Activated CD4-positive, alpha-beta T cell treated with anti-CD3 and anti-CD28 coated beads, Interleukin-2, amount 10 ng/mL, durations not matched to agents 24 days and 14 days (primary cell): ENCODE measurements at places on chromosomes 6 and 20. TPM values are rescaled to one million over a fixed set of nuclear protein-coding genes. Genes with fewer than 3 reads are reported as not detected.

DNA sequence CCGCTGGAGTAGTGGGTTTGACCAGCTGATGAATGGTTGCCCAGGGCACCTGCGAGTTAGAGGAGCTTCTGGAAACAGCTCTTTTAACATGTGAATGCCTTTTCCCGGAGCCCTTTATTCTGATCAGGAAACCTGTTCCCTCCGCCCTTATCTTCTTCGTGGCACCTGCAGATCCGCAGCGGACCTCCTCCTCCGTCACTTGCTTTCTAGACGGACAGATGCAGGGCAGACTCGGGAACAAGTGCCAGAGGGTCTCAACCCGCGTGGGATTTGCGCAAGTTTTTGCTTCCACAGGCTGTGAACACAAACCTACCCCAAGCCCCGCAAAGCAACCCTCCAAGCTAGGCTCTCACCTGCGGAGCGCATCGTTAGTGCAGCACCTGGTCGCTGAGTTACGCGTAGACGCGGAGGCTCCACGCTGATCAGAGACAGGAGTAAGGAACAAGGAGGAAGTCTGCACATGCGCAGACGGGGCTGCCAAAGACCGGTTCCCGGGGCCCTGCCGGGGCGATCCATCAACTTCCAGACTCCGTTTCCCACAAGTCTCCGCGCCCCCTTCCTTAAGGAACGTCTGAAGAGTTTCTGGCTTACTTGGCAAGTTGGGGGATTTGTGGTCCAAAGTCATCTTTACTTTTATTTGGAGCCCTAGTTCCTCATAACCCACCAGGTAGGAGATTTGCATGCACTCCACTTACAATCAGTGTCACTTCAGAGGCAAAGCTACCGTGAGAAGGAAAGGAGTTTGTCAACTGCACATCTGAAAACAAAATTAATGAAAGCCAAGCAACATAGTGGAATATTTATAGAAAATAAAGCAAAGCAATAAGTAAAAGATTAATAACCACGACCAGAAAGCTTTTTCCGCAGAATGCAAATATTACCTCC is 52.7 kb upstream of the ELMO2 start:
- DNase-seq: no peak
- H3K4me3 ChIP-seq: no peak overlapping the region
- peaks cover 11% of the 10 kb centered on the region for H3K27me3 ChIP-seq
- H3K36me3 ChIP-seq: no peaks in the 10 kb centered on the region
- H3K4me1 ChIP-seq: no peaks in the 10 kb centered on the region
- no peak overlapping the region for H3K27ac ChIP-seq

DNA sequence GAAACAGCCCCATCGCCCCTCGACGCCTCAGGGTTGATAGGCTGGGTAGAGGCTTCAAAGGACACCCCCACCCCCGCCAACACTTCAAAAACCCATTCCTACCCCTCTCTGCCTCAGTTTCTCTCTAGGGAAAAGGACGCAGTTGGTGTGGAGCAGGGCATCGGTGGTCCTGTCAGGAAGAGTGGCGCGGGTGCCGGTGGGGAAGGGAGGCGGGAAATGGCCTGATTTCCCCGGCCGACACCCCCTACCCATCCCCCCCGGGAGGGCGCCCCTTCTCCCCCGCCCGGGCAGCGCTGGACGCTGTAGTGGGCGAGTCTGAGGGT is 367 bp downstream of the NRSN2 start:
- no peak for DNase-seq
- no peaks in the 10 kb centered on the region for H3K36me3 ChIP-seq
- H3K4me1 ChIP-seq: peaks cover 18% of the 10 kb centered on the region
- peaks cover 16% of the 10 kb centered on the region for H3K27me3 ChIP-seq

The CBFA2T2 gene
- 12.9 TPM in 2 replicates for total RNA-seq

The TMEM151B gene
- 0.07 TPM in 1 of 2 replicates, not detected in the other for total RNA-seq

DNA sequence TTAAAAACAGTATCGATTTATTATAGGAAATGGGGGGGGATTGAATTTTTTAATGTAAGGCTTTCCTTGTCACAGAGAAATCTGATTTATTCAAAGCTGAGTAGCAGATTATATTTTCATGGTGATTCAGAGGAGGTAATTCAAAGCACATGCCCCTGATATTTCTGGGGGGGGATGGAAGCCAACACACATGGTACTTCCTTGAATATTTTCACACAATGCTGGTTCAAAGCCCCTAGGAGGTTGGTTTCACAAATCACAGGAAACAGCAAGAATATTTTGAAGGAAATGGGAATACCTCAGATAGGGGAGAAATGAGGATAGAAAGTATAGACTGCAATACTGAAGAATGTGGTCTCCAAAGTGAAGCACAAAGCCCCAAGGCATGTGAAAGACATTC is 98.8 kb downstream of the RTN4IP1 start:
- H3K36me3 ChIP-seq: peaks cover 63% of the 10 kb centered on the region
- no peak overlapping the region for H3K4me3 ChIP-seq
- H3K27me3 ChIP-seq: no peaks in the 10 kb centered on the region
- no peak for DNase-seq

The RIPPLY2 gene
- not detected in 2 replicates for total RNA-seq

- no peak for DNase-seq
These were observed 58.0 kb upstream of the CD2AP start for GRCh38 chr6:47419621-47420020.

DNA sequence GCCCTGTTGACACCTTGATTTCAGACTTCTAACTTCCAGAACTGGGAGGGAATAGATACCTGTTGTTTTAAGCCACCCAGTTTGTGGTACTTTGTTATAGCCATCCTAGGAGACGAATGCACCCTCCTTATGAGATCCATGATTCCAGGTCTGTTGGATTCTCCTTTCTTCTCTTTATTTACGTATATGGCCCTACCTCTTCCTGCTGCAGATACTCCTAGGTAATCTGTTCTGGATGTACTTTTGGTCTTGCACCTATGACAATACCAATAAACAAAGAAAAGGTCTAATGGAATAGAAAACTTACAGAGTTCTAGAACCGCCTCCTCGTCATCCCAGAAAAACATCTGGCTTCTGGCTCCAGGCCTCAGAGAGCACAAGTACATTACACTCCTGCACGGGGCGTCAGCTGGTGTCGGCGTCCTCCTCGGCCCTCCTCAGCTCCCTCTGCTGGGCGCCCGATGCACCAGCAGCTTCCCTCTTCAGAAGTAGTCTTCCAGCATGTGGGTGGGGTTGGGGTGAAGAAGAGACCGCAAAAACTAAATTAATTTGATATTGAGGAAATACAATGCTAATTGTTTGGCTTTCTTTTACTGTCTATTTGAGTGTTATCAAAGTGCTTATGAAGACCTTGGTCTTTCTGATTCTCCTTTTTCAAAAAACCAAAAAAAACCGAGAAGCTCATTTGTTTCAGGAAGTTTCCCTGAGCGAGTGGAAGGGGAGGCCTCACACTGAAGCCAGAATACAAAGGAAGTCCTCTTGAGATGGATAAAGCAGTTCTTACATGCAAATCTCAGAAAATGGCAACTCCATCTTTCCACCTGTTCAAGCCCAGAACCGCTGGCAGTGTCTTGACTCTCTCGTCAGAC is 9.7 kb upstream of the ATXN1 start:
- peak; percentile 92 for DNase-seq
- H3K36me3 ChIP-seq: peaks cover 7% of the 10 kb centered on the region
- H3K27ac ChIP-seq: peak overlapping the region; percentile 21
- peaks cover 4% of the 10 kb centered on the region for H3K27me3 ChIP-seq
- peaks cover 49% of the 10 kb centered on the region for H3K4me1 ChIP-seq
- peak overlapping the region; percentile 58 for H3K4me3 ChIP-seq

DNA sequence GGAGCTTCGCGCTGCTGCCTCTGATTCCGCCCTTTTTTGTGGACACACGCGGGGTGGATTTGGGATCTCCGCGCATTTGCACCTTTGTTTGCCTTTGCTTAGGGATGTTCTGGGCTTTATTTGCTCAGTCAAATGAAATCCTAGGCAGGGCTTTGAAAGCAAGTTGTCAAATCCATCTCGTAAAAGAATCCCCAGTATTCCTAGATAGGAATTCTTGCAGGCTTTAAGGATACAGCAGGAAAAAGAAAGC is 453 bp downstream of the CEP57L1 start:
- peaks cover 50% of the 10 kb centered on the region for H3K4me1 ChIP-seq
- H3K4me3 ChIP-seq: peak overlapping the region; percentile 90

GRCh38 chr20:45953672-45954071 is 18.3 kb downstream of the ZNF335 start:
- peaks cover 61% of the 10 kb centered on the region for H3K36me3 ChIP-seq
- H3K4me1 ChIP-seq: no peaks in the 10 kb centered on the region
- no peak overlapping the region for H3K27ac ChIP-seq
- no peak for DNase-seq
- no peaks in the 10 kb centered on the region for H3K27me3 ChIP-seq

The EEF1A1 gene
- 9,514 and 9,634 TPM in 2 replicates for total RNA-seq

DNA sequence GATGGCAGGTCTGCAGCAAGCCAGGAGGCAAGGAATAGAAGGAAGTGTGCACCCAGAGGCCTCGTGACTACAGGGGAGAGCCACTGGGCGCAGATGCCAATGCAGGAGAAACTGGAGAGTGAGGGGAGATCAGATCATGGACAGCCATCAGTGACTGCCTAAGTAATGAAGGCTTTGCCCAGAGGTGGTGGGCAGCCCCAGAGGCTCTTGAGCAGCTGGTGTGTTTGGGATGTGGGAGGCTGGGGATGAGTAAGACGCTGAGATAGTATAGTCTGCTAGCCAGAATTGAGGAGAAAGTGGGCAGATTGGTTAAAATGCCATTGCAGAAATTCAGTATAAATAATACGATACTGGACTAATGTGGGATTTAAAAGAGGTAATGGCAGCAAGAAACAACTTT is 111.9 kb downstream of the MAP3K4 start:
- H3K36me3 ChIP-seq: peaks cover 41% of the 10 kb centered on the region
- no peak overlapping the region for H3K27ac ChIP-seq
- no peaks in the 10 kb centered on the region for H3K27me3 ChIP-seq
- no peak for DNase-seq

GRCh38 chr6:149852180-149852579 is 12.0 kb downstream of the LRP11 start:
- DNase-seq: peak; percentile 69
- peaks cover 22% of the 10 kb centered on the region for H3K4me1 ChIP-seq
- H3K27ac ChIP-seq: no peak overlapping the region
- H3K4me3 ChIP-seq: no peak overlapping the region
- no peaks in the 10 kb centered on the region for H3K36me3 ChIP-seq
- peaks cover 23% of the 10 kb centered on the region for H3K27me3 ChIP-seq

GRCh38 chr6:6751619-6752023 is 163.1 kb downstream of the LY86 start:
- DNase-seq: peak; percentile 77
- peaks cover 17% of the 10 kb centered on the region for H3K27me3 ChIP-seq
- H3K36me3 ChIP-seq: no peaks in the 10 kb centered on the region
- peaks cover 26% of the 10 kb centered on the region for H3K4me1 ChIP-seq
- peak overlapping the region; percentile 22 for H3K4me3 ChIP-seq

DNA sequence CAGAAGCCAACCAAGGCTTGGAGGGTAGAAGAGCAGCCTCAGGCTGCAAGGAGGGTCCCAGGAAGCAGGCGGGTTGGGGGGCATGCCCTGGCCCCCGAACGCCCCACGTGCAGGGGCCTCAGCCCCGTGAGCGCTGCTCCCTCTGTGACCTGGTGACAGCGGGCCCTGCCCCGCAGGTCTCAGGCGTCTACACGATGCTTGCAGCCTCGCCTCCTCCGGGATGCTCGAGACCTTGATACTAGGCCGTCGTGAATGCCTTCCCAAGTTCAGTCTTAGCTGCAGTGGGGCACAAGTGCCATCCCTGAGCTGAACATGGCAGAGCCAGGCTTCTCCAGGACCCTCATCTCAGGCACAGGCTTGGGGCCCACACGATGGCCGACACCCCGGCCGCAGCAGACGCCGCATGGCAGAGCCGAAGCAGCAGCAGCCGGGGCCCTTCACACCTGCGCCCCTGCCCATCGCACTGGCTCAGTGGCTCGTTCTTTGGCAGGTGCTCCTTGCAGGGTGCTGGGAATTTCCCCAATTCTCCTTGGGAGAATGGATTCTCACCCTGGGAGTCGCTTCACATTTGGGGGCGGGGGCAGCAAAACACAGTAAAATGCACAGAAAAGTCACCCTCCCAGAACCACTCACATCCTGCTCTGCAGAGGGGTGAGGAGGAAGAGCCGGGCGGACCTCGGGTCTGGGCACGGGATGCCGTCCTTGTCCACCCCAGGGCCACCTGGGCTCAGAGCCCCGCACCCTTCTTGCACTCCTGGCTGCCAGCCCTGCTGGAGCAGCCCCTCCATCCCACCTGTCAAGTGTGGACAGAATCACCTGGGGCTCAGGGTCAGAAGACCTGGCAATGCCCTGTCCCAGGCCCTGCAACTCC is 161.8 kb downstream of the DLL1 start:
- no peaks in the 10 kb centered on the region for H3K36me3 ChIP-seq
- no peaks in the 10 kb centered on the region for H3K4me1 ChIP-seq
- H3K4me3 ChIP-seq: no peak overlapping the region
- H3K27ac ChIP-seq: no peak overlapping the region
- DNase-seq: no peak
- H3K27me3 ChIP-seq: no peaks in the 10 kb centered on the region

DNA sequence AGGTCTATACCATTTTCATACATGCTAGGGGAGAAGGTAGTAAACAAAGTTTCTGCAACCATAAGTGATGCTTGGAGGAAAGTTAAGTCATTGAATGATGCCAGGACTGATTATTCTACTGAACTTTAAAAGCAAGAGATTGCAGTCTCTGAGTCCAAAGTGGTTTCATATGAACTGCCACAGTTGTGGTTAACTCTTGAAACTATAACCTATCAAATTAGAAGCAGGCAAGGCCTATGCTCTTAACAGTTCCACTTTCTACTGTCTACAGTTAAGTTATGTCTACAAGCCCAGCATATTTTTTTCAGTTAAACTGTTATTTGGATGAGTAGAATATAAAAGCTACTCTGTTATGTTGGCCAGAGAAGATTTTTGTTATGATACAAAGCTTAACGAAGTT is 326.5 kb upstream of the RUNX2 start:
- peaks cover 29% of the 10 kb centered on the region for H3K4me1 ChIP-seq
- DNase-seq: peak; percentile 78
- peak overlapping the region; percentile 39 for H3K4me3 ChIP-seq
- peak overlapping the region; percentile 84 for H3K27ac ChIP-seq

DNA sequence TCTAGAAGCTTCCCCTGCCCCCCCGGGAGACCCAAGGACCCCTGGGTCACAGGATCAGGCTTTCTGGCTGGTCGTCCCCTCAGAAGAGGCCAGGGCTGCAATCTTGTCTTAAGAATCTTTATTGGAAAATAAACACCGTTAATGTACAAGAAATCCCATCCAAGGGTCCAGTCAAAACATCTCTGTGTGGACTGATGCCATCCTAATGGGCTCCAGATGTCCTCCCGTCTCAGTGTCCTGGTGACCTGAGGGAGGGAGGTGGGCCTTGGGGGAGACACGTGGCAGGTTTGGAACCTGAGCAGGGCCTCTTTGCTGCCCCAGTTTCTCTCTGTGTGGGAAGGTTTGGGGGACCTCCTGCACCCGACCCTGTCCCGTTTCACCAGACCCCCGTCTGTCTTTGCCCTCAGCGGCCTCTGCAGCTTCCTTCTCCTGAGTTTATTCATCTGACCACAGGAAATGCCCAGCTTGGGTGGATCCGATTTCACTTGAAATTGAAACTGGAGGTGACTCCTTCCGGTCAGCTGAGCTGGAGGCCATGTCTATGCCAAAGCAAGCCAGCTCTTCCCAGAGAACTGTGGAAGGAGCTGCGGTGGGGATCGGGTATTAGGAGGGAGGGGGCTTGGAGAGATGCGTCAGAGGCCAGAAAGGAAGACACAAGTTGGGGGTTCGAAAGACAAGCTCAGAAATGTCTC is 75.1 kb downstream of the SLC2A10 start:
- H3K27ac ChIP-seq: no peak overlapping the region
- no peaks in the 10 kb centered on the region for H3K27me3 ChIP-seq

GRCh38 chr6:75116946-75117345 is 88.9 kb downstream of the COL12A1 start:
- no peak overlapping the region for H3K27ac ChIP-seq
- H3K4me1 ChIP-seq: no peaks in the 10 kb centered on the region
- no peaks in the 10 kb centered on the region for H3K27me3 ChIP-seq

The GINS1 gene
- 43.0 and 43.2 TPM in 2 replicates for total RNA-seq

- no peak overlapping the region for H3K27ac ChIP-seq
- no peaks in the 10 kb centered on the region for H3K36me3 ChIP-seq
- DNase-seq: no peak
- no peak overlapping the region for H3K4me3 ChIP-seq
- peaks cover 18% of the 10 kb centered on the region for H3K4me1 ChIP-seq
These were observed 10.0 kb downstream of the AFDN start for GRCh38 chr6:167836721-167837120.
